Urinary bladder (tissue), 4 donors: ENCODE measurements at places on chromosomes 3 and 15. TPM values are rescaled to one million over a fixed set of nuclear protein-coding genes. Genes with fewer than 3 reads are reported as not detected.

DNA sequence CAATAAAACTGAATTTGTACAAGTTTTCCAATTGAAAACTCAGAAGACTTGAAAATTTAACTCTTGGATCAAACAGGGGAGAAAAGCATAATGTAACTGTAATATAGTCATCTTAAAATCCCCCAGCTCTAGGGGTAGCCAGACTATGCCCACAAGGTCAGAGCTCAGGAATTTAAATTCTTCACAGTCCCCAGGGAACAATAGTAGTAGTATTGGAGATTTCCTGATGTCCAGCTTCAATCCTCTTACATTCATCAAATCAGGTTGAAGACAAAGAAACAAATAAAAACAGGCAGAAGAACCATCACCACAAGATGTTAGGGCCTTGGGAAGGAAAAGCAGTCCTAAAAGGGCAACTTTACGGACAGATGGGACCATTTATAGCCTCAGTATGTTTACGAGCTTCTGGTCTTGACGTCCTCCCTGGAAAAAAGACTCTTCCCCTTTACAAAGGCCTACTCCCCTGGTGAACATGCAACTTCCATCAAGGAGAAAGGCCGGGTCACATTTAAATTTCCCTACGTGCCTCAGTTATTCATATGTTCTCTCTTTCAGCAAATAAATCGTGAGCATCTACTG, 96.8 kb downstream of the PLCH1 start:
- DNase-seq: no peak

DNA sequence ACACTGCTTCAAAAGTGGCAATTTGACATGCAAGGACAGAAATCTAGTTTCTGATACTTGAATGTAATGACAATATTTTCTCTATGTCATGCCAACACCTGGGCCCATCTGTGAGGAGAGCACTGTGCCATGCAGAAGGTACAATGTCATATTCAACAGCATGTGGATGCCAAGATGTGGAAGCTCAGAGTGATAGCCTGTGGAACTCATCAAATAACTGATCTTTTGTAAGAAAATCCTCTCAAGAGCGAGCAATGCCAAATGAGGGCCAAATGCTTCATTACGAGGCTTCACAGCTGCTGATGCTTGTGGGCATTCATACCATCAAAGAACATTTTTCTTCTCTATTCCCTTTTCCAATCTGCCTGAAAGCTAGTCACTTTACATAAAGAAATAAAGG, 95.1 kb downstream of the ROBO1 start:
- no peak for DNase-seq

GRCh38 chr3:185387646-185388045, 24.7 kb downstream of the MAP3K13 start:
- DNase-seq: no peak

GRCh38 chr15:63504979-63505841, 817 bp downstream of the USP3 start:
- no peak for DNase-seq

GRCh38 chr15:81785181-81785580, 260.6 kb downstream of the MEX3B start:
- DNase-seq: no peak

DNA sequence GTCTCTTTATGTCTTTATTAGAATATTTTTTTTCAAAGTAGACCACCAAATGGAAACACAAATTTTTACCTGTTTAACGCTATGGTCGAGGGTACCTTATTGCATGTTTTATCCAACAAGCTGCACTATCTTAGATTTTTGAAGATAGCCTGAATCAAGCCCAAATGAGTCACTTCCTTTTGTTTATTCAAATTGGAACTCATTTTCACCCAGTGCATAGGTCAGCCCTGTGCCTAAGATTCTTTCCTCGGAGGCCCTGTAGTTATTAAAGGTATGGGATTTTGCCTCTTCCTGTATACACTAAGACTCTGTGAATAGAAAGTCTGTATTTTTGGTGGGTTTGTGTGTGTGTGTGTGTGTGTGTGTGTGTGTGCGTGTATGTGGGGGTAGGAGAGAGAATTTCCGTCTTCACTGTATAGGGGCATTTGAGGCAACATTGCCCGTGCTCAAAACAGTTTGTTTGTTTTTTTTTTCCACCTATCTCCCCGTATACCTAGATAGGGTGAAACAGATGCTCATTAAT, 358.0 kb upstream of the CADM2 start:
- no peak for DNase-seq

DNA sequence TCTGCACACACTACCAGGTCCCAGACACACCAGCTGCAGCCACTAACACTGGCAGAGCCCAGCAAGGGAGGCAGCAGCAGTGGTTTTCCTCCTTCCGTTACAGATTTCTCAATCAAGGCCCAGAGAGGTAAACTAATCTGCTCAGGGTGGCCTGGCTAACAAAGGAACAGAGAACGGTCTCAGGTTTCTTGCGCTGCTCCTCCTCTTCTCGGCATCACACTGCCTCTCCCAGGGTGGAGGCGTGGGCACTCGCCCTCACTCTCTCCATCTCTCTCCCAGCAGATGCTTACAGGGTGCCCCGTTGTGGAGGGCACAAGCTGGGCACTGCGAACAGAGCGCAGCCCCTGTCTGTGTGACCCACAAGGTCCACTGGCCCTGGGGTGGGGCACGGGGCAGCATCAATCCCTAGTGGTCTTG, 228.7 kb downstream of the VPS13C start:
- no peak for DNase-seq

GRCh38 chr3:195173657-195174056, 97.3 kb downstream of the XXYLT1 start:
- no peak for DNase-seq

GRCh38 chr3:44584646-44585501, at the start of gene ZNF660:
TSS of gene ZNF660 (plus strand) at chr3:44584964. CDS start at chr3:44594194, 9,230 bp downstream.
- DNase-seq: peak; percentile 73

- DNase-seq: no peak
Observed at GRCh38 chr3:42166662-42167300, 75.6 kb downstream of the TRAK1 start.

DNA sequence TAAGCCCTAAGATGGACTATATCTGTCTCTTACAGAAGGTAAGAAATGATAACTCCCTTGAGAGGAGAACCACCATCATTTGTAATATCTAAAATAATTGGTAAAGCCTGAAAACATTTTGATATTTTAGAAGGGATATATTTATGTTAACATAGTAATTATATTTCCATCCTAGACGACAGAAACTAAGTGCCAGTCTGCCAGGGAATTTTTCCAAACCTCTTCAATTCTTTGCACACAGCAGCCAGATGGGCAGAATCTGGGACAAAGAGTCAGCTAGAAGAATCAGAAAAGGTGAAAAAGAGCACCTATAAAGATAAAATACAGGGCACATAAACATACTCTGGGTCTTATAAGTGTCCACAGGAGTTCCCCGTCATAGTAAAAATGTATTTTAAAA, 70.0 kb upstream of the CBLB start:
- DNase-seq: no peak

DNA sequence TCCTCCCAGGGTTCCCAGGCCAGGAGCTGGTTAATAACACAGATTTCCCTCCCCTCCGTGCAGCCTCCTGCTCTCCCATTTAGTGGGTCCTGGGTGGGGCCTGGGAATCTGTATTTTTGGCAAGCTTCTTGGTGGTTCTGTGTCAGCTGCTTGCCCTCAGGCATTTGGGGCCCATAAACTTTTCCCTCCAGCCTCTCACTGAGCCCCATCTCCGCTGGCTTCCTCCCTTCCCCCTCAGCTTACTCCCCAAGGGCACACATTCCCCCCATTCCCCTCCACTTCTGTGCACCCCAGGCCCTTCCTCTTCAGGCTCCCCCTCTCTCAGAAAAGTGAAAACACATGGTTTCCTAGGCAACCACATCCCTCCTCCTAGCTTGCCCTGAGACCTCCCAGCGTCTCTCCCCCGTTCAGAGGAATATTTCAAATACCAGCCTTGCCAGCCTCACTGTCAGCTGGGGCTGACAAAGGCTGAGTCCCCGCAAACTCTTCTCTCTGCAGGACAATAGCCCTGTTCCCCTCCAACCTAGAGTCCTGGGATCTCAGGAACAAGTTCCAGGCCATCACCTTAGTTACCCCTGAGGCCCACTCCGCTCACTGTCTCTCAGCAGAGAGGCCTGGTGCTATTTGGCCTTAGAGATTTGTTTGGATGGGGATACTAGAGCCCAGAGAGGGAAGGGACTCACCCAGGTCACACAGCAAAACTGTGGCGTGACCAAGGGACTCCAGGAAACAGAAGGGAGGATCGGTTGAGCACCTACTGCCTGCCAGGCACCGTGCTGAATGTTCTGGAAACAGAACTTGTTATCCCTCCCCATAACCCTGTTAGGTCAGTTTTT, 44.6 kb upstream of the SMAD6 start:
- no peak for DNase-seq

DNA sequence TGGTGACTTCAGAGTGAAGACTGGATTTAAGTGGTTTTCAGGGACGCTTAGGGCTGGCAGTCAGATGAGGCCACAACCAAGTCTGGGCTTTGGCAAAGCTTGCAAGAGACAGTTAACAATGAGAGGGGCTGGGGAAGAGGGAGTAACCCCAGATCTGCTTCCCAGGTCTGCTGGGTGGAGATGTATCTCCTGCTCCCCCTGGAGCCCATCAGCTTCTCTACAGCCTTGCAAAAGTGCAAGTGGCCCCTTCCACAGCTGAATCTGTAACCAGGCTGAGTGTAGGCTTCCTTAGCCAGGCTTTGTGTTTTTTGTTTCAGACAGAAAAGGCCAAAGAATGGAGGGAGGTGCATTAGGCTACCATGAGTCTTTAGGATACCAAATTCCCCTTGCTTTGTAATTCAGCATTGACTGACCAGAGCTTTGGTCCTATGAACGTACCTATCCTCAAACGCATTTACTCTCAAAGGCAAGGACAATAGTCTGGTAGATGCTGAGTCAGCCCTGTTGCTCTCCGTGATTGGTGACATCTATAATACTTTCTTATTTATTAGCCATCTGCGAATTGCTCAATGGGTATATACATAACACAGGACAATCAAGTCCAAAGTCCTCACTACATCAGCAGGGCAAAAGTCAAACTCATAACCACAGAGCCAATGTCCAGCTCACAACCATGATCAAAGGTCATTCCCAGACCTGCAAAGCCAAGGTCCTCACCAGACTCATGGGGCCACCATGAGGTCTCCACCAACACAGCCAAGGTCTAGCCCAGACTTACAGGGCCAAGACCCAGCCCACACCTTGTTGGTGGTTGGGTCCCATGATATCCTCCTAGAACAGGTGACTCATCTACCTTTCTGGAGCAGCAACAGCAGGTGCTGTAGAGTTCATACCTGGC, 17.1 kb downstream of the CCDC13 start:
- DNase-seq: no peak

- DNase-seq: peak; percentile 55
Observed at GRCh38 chr15:86555098-86555497, 475.4 kb downstream of the AGBL1 start.

DNA sequence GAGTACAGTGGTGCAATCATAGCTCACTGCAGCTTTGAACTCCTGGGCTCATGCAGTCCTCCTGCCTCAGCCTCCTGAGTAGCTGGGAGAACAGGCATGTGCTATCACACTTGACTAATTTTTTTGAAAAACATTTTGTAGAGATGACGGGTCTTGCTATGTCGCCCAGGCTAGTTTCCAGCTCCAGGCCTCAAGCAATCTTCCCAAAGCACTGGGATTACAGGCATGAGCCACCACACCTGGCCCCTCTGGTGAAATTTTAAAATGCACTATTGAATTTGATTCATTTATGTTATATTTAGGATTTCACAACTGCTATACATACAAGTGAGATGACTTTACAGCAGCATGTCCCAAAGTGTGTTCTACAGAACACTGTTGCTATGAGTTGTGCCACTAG, 50.8 kb upstream of the TPM1 start:
- DNase-seq: no peak

DNA sequence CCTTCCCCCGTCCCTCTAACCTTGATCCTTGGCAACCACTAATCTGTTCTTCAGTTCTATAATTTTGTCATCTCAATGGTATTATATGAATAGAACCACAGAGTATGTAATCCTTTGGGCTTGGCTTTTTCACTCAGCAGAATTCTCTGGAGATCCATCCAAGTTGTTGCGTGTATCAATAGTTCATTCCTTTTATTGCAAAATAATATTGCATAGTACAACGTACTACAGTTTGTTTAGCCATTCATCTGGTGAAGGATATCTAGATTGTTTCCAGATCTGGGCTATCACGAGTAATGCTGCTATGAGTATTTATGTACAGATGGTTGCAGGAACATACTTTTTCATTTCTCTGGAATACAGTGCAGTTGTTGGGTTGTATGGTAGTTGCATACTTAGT, 76.2 kb downstream of the PLXNA1 start:
- DNase-seq: no peak

DNA sequence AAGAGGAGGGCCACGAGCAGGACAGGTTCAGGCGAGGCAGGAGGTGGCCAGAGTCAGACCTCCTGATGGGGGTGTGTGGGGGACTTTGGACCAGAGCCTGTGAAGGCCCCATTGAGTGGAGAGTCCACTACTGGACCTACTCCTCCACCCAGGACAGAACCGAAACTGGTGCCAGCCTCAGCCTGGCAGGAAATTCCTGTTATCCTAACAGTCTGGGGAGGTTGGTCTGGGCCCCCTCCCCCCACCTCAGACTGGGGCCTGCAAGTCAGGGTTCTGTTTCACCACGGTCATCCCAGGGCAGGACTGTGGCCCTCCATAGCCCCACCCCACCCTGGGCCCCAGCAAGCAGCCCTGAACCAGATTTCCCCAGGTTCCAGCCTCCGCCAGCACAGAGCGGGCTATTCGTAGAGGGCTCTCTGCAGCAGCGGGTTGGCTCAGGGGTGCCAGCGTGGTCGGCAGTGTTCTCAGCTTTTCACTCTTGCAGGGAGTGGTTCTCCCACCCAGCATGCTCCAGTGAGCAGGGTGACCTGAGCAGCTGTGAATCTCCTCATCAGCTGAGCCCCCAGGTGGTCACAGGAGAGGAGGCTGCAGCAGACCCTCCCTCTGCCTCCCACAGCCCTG, 217.3 kb downstream of the TBC1D2B start:
- DNase-seq: no peak

Gene LRRC3B
- total RNA-seq: 7.1 TPM

Gene GOLGA6B
- 0.26 TPM for total RNA-seq

Gene IL17RD
- 33.4 TPM for total RNA-seq

Gene A4GNT
- total RNA-seq: not detected

Gene ARPP21
- total RNA-seq: 11.8 TPM

Gene OR5K2
- total RNA-seq: not detected

Gene PLCB2
- total RNA-seq: 3.9 TPM

Gene ADIPOQ
- total RNA-seq: 1.4 TPM

Gene NPAP1
- total RNA-seq: 0.58 TPM

Gene NTRK3
- total RNA-seq: 26.4 TPM
